ENCODE measurements at places on chromosomes 3 and 15.
A peak's percentile ranks its signal among the peaks of the same experiment; 100 is the strongest.

- no peak for DNase-seq
Observed at GRCh38 chr15:29014493-29014892, 128.7 kb downstream of the APBA2 start.

- peak; percentile 27 for DNase-seq
Observed at GRCh38 chr15:58221591-58222241, 83.5 kb downstream of the AQP9 start.

- DNase-seq, result peak; percentile 7
Observed at GRCh38 chr3:9912294-9912935, 4.5 kb upstream of the IL17RC start.

- no peak for DNase-seq
Observed at GRCh38 chr15:96264351-96264798, 66.1 kb upstream of the NR2F2 start.

- no peak for DNase-seq
Observed at GRCh38 chr15:69504352-69505040, 51.9 kb downstream of the RPLP1 start.

GRCh38 chr3:138850151-138850550 lies 15.4 kb upstream of the PIK3CB start:
- peak; percentile 15 for DNase-seq

DNA sequence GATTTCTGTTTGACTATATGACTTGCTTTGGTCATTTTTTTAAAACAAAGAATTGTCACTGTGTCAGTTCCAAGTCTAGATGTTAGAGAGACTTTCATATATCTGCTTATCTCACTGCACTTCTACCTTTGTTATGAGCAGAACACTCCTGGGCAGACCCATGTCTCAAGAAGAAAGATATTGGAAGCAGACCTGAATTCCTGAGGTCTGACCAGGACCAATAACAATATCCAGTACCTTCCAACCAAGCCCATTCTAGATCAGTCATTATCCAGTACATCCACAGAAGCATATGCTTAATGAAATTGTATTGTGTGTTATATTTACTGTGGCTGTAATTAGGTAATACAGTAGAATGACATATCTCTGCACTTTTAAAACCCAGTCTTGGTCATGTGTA lies 811.3 kb upstream of the GBE1 start:
- DNase-seq, result no peak

- DNase-seq, result peak; percentile 77
Observed at GRCh38 chr3:153029350-153029749, 132.7 kb upstream of the RAP2B start.

DNA sequence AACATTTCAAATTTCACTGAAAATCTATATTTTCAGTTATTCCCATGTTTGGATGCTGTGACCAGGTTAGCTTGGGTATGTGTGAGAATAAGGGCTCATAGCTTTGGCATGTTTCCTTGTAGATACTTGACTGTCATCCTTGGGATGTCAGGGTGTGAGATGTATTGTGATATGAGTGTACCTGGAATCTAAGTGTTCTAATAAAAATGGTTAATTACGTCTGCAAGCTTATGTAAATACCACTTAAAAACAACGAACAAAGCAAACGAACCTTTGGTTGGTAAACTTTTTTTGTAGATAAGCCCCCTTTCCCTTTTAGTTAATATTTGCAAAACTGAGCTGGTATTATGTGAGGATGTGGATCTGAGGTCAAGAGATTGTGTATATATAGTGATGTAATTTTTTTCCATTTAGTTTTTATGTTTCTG lies 63.5 kb downstream of the FNDC3B start:
- DNase-seq, result no peak

DNA sequence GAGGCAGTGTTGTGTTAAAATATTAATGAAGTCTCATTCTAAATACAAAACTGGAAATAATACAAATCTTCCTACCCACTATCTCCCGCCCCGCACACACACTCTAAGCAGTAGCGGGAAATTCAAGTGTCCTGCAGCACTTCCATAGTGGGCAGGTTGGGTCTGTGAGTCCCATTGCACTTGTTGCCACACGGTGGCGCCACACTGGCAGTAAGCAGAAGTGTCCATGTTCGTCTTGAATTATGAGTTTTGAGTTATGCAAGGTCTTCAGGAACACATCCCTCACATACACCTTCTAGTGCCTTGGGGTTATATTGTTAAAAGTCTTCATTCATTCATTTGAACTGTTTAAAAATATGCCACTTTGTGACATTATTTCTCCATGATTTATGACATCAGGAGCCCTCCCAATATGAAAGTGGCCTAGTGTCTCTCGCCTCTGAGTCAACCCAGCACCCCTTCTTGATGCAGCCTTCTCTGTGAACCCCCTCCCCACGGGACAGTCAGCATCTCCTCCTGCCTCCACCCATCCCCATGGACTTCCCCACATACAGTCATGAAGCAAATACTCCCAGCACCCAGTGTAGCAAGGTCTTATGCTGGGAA lies 17.6 kb upstream of the CCDC174 start:
- DNase-seq, result peak; percentile 43

- peak; percentile 68 for DNase-seq
Observed at GRCh38 chr15:82079736-82080135, 33.9 kb upstream of the MEX3B start.

GRCh38 chr15:95958382-95958781 lies 372.1 kb upstream of the NR2F2 start:
- DNase-seq, result no peak

DNA sequence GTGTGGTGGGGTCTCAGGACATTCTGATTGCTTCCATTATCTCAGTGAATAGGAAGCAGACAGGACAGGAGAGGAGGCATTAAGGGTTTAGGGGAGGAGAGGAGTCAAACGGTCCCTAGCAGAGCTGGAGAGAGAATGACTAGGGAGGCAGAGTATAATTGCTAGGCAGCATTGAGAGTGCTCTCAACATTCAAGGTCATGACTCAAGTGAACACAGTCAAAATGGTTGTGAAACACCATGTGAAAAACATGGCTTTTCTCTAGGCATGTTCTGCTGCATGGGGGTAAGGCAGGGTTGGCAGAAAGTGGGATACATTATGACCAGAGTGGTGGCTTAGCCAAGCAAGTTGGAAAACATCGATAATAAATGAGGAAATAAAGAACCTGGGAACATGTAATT lies 19.5 kb upstream of the HRH1 start:
- DNase-seq, result no peak

- DNase-seq, result no peak
Observed at GRCh38 chr3:141938011-141938500, 61.6 kb downstream of the ATP1B3 start.
